ENCODE measurements at places on chromosomes 3 and 15. TPM values are rescaled to one million over a fixed set of nuclear protein-coding genes. Genes with fewer than 3 reads are reported as not detected.

CHRM5 gene
- not detected for total RNA-seq

SSUH2 gene
- not detected for total RNA-seq

OR5K3 gene
- not detected for total RNA-seq

SOX2 gene
- not detected for total RNA-seq

ATP2B2 gene
- not detected for total RNA-seq
